ENCODE measurements at places on chromosomes 13 and 19.

DNA sequence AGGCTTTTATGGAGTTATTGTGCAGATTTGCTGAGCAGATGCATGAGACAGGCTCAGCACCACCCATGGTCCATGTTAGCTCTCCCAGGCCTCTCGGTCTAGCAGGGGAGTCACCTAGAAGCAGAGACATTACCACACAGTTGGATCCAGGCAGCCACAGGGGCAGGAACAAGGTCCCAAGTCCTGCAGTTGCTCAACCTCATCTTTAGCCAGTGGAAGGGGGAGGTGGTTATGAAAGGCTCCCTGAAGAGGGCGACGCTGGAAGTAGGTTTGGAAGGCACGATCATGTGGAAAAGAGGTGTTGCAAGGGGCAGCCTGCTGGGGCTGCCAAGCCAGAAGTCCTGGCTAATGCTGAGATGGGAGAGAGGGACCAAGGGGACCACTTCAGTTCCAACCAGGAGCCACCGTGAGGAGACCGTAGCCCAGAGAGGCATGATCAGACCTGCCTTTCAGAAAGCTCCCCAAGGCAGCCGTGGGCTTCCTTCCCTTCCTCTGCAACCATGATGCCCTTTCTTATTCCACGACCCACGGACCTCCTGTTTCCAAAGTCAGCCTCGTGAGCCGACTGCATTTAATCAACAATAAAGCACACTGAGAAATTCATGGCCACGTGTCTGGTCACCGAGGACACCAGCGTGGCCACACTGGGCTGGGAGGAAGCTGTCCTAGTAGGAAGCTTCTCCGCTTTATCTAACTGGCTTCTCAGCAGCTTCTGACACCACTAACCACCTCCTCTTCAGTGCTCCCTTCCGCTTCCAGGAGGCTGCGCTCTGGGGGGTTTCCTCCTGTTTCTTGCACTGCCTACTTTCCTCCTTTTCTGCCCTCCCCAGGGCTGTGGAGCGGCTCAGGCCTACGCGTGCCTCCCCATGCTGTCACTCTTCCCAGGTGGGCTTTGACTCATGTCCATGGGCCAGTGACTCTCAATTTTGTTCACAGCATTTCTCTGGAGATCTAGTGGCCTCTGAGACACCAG, 2.6 kb downstream of the AP1M1 start:
- DNase-seq: no peak

DNA sequence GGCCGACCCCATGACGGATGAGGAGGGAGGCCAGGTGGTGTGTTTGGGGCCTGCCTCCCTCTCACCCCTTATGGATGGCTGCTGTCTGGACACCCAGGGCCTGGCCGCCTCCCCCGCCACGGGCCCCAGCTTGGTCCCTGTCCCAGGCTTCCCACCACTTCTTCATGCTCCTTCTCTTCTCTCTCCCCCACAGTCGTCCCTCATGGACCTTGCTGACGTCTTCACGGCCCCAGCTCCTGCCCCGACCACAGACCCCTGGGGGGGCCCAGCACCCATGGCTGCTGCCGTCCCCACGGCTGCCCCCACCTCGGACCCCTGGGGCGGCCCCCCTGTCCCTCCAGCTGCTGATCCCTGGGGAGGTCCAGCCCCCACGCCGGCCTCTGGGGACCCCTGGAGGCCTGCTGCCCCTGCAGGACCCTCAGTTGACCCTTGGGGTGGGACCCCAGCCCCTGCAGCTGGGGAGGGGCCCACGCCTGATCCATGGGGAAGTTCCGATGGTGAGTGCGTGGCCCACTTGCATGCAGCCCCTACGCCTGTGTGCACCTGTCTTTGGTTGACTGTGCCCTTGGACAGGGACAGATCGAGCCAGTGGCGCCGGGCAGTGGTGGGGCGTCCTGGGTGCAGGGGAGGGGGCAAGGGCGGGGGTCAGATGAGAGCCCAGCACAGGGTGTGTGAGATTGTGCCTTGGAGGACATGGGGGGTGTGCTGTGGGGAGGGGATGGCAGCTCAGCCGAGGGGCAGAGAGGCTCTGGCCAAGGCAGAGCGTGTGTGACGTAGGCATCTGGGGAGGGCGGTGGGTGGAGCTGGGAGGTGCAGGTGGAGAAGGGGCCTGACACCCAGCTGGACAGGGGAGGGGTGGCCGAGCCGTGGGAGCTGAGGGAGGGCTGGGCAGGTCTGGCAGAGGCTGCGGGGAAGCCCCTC, 16.8 kb downstream of the EPN1 start:
- no peak for DNase-seq

GRCh38 chr19:15316498-15316897, 15.8 kb downstream of the BRD4 start:
- DNase-seq: no peak

- DNase-seq: no peak
Observed at GRCh38 chr19:58557221-58558065, 968 bp downstream of the UBE2M start.
